Activated CD4-positive, alpha-beta T cell treated with anti-CD3 and anti-CD28 coated beads for 4 hours (primary cell): ENCODE measurements at places on chromosomes 6 and 20.
A peak's percentile ranks its signal among the peaks of the same experiment; 100 is the strongest.

GRCh38 chr6:150876598-150876997 lies 11.1 kb downstream of the MTHFD1L start:
- no peak for DNase-seq

- DNase-seq, result no peak
Observed at GRCh38 chr20:41382791-41383305, 16.2 kb upstream of the EMILIN3 start.

DNA sequence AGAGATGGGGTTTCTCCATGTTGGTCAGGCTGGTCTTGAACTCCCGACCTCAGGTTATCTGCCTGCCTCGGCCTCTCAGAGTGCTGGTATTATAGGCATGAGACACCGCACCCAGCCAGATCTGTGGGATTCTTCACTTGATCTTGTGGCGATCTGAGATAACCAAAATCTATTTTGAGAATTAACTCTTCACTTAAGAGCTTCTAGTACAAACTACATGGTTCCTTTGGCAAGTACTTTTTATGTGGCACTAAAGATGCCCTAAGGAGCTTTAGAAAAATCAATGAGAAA lies 37.8 kb upstream of the TFB1M start:
- DNase-seq, result no peak

GRCh38 chr6:11275598-11275997 lies 43.1 kb upstream of the NEDD9 start:
- no peak for DNase-seq

DNA sequence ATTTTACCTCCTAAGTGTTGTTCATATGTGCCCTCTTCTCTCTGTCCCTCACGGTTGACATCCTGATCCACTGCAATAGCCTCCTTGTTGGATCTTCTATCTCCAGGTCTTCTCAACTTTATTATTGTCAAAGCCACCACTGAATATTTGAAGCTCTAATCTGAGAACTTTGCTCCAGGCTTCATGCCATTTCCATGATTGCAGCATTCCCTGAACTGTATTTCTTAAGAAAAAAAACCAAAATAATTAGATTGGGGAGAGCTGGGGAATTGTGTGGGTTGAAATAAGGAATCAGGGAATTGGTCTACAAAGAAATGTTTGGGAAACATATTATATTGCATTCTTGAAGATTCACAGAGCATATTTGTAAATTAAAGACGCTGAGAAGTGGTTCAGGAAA lies 2.5 kb upstream of the STX7 start:
- DNase-seq, result no peak

GRCh38 chr6:135937106-135937505 lies 85.6 kb downstream of the PDE7B start:
- no peak for DNase-seq

- DNase-seq, result peak; percentile 81
Observed at GRCh38 chr6:32413427-32414047, 6.6 kb upstream of the BTNL2 start.

GRCh38 chr6:100657678-100658330 lies 193.1 kb upstream of the SIM1 start:
- DNase-seq, result no peak

GRCh38 chr6:24905483-24905882 lies 30.3 kb downstream of the RIPOR2 start:
- DNase-seq, result no peak

DNA sequence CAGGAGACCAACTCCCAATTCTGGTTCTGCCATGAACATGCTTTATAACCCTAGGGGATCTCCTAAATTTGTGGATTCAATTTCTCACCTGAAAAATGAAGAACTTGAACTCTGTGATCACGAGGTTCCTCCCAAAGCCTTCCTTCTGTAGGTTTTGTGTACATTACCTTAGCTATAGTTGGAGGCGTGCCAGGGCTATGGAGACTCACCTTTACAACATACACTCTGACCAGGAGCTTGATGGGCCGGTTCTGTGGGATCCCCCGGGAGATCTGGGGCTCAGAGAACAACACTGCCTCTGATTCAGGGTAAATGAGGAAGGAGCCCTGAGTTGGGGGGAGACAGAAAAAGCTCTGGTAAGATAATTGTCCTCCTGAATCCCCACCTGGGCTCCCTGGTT lies 34.1 kb downstream of the ERGIC3 start:
- DNase-seq, result no peak

DNA sequence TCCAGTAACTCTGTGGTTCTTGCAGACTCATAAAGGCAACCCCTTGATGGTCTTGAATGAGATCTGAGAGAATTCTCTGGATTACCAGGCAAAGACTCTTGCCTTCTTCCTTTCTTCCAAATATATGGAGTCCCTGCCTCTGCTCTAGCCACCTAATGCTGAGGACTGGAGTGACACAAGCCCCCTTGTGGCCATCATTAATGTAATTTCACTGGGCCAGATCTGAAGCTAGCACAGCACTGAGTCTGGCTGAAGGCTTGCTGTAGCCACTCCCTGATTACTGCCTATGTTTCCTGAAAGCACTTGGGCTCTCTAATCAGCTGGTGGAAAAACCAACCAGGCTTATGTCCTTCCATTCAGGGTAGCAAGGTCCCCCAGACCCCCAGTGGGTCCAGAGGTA lies 559.3 kb upstream of the IRAK1BP1 start:
- DNase-seq, result no peak

DNA sequence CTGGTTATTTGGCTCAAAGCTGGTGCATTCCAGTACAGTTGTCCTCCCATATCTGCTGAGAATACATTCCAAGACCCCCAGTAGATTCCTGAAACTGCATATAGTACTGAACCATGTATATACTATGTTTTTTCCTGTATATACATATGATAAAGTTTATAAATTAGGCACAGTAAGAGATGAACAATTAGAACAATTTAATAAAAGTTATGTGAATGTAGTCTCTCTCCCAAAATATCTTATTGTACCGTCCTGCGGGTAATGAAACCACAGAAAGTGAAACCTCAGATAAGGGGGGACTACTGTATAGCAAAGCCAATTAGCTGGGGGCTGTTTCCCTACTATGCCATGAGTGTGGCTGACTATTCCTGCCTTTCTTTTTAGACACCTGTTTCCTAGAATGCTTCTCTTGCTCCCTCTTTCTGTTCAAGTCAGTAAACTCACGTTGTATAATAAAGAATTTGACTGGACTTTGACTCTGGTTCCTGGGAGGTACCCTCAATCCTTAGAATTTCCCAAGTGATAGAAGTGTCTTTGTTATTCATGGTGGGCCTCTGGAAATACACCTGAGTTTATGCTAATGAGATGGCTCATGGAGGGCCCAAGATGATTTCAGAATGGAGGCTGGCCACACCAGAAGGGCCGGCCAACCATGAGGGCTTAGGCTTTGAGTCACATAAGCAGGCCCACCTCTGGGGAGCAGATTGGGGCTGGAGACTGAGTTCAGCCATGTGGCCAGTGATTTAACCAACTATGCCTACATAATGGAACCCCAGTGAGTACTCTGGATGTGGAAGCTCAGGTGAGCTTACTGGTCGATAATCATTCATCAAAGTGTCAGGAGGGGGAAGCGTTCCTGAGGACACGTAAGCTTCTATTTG lies 689 bp upstream of the BLOC1S5 start:
- no peak for DNase-seq

DNA sequence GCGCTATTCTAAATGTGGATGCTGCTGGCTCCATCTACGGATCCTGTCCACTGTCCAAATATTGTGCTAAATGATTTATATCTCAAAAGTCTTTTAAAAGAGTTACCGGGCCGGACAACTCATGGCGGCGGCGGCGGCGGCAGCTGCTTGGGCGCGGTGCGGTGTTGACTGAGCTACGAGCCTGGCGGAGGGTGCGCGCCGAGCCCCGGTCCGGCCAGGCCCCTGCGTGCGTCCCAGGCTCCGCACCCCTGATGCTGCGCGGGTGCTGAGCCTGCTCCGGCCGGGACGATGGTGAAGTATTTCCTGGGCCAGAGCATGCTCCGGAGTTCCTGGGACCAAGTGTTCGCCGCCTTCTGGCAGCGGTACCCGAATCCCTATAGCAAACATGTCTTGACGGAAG lies 303.4 kb downstream of the CENPW start:
- DNase-seq, result no peak

GRCh38 chr6:138774370-138774769 lies 801 bp downstream of the CCDC28A start:
- DNase-seq, result no peak

- no peak for DNase-seq
Observed at GRCh38 chr6:160950507-160950906, 41.1 kb upstream of the MAP3K4 start.

GRCh38 chr6:13538084-13538483 lies 36.3 kb upstream of the SIRT5 start:
- DNase-seq, result no peak

DNA sequence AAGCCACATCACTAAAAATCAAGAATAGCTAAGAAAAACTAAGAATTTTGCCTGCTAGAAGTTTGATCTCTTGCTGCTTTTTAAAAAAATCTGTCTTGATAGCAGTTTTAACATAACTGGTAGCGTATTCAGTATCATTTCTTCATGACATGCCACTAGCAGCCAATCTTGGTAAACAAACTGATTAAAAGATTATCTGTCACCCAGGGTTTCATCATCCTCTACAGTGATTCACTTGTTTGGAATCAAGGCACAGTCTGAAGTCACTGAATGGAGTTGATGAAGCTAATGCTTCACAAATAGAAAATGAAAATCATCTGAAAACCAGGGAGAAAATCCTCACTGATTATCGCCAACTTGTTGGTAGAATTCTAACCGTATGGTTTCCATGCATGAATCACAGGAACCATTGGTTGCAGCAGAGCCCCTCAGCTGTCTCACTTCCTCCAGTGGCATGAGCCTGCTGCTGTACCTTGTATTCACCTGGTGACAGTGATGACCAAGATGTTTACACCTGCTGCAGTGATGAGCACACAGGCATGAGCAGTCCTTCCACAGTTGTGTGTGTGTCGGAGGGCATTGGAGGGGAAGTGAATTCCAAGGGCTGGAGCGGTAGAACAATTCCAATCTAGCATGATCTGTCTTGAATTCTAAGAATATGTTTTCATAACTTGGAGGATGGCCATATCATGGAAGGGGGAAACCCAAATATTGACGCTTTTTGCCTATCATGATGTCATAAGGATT lies 275.0 kb downstream of the KHDC1L start:
- DNase-seq, result no peak

GRCh38 chr6:111710911-111711310 lies 105.2 kb upstream of the TRAF3IP2 start:
- no peak for DNase-seq

DNA sequence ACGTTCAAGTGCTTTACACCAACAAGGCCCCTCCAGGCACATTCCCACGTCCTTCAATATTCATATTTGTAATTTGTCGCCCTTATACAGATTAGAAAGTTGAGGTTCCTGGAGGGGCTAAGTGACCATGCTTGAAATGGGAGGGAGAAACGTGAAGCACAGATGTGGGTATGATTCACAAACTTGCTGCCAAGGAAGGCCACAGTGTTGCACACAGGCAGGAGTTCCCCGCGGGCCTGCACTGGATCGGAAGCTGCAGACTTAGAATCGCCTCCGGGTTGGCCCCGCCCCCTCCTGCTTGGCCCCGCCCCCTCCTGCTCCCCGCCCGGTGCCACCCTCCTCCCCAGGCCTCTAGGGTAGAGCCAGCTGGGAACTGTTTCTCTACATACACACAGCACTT lies 58.2 kb upstream of the QKI start:
- no peak for DNase-seq

- no peak for DNase-seq
Observed at GRCh38 chr6:28816339-28816908, 107.4 kb downstream of the TRIM27 start.
